ENCODE measurements at places on chromosomes 6 and 20.
A peak's percentile ranks its signal among the peaks of the same experiment; 100 is the strongest.

GRCh38 chr6:158387036-158387435, 74.8 kb downstream of the TULP4 start:
- DNase-seq = no peak

GRCh38 chr6:158064725-158065251, 83.1 kb downstream of the SYNJ2 start:
- DNase-seq = no peak

- DNase-seq = no peak
Observed at GRCh38 chr6:142845143-142845571, 99.8 kb downstream of the HIVEP2 start.

GRCh38 chr20:46210672-46211330, 92.7 kb downstream of the CD40 start:
- DNase-seq = peak; percentile 22

- no peak for DNase-seq
Observed at GRCh38 chr6:2531426-2532215, 219.1 kb downstream of the MYLK4 start.

DNA sequence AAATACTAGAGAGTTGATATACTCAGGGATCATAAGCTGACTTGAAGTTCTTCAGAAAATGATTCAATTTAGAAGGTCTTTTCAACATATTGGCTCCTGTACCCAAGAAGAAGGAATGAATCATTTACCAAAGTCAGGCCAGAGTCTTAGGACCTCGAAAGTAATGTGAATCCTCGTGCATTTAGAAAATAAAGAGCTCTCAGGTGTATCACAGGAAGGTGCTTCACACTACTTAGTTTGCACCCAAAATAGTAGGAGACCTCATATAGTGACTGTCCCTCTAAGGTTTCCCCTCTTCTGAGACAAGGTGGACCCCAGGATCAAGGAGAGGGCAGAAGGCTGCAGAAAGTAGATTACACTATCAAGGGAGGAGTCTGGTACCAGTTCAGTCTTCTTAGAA, 71.8 kb downstream of the F13A1 start:
- DNase-seq = no peak

- no peak for DNase-seq
Observed at GRCh38 chr20:11338496-11339306, 579.0 kb upstream of the BTBD3 start.

GRCh38 chr6:4059115-4059777, 19.7 kb downstream of the FAM217A start:
- no peak for DNase-seq

DNA sequence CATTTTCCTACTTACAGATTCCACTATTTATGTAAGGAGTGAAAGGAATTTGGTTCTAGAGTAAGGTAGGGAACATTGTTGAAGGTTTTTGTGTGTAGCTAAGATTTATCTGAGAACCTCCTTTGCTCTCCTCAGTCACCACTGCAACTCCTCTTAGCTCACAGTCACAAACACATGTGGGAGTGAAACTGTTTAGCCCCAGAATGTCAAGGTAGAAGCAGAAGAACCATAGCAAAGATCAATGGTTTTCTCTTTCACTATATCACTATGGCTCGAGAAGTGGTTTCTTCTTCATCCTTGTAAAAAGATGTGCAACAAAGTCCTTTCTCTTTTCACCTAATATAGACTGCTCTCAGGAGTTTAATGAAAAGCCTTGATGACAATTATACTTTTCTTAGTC, 6.5 kb upstream of the DEFB112 start:
- DNase-seq = no peak

GRCh38 chr20:568097-568652, 24.6 kb upstream of the CSNK2A1 start:
- no peak for DNase-seq

- DNase-seq = no peak
Observed at GRCh38 chr6:85887461-85887860, 244.8 kb upstream of the SYNCRIP start.

- no peak for DNase-seq
Observed at GRCh38 chr6:149960488-149960887, 3.3 kb upstream of the ULBP1 start.

DNA sequence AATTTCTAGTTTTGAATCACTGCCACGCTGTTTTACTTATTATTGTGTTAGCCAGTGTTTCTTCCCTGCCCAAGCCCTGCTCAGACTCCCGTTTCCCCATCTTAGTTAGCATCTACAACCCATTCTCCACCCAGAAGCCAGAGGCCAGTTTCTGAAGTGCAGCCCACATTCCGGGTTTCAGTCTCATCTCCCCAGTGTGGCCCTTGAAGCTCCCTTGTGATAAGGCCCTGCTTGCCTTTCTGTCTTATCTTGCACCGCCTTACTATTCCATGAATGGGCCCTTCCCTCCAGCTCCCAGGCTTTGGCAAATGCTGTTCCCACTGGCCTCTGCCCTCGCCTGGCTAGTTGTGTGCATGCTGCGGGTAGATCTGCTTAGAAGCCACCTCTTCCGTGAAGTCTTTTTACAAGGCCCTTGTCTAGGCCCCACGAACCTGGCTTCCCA, 41.1 kb downstream of the TOX2 start:
- no peak for DNase-seq

DNA sequence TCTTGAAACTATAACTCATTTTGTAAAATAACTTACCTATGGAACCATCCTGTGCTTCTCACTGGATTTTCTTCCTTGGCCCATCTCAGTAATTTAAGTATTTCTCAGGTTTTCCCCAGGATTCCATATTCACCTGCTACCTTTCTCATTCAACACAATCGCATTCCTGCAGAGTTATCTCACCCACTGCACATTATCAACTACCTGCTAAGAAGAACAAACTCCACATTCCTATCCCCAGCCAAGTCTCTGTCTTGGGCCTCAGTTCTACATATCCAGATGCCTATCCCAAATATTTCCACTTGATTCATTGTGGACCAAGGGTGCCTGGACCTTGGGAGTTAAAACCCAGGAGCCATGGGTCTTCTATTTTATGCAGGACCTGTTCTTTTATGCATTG, 60.2 kb upstream of the KCNQ5 start:
- DNase-seq = no peak

DNA sequence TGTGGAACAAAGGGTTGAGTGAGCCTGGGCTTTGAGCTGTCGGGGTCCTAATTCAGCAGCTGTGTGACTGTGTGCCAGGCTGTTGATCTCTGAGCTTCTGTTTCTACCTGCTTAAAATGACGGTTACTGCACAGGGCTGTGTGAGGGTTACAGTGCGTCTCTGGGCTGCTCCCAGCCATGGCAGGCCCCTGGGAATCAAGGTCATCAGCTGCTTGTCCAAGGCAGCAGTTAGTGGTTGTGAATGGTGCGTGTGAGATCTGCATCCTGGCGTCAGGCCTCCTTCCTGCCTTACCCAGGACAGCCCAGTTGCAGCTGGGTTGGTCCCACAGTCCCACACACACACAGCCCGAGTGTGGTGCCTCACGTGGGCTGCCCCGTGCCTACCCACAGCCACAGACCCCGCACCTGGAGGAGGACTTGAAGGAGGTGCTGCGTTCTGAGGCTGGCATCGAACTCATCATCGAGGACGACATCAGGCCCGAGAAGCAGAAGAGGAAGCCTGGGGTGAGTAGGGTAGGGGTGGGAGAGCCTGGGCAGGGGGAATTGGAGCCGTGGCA, 15.6 kb downstream of the GTSF1L start:
- no peak for DNase-seq

- no peak for DNase-seq
Observed at GRCh38 chr6:113125626-113126025, 731.5 kb upstream of the MARCKS start.

GRCh38 chr20:38968090-38968489, 5.9 kb downstream of the DHX35 start:
- no peak for DNase-seq

DNA sequence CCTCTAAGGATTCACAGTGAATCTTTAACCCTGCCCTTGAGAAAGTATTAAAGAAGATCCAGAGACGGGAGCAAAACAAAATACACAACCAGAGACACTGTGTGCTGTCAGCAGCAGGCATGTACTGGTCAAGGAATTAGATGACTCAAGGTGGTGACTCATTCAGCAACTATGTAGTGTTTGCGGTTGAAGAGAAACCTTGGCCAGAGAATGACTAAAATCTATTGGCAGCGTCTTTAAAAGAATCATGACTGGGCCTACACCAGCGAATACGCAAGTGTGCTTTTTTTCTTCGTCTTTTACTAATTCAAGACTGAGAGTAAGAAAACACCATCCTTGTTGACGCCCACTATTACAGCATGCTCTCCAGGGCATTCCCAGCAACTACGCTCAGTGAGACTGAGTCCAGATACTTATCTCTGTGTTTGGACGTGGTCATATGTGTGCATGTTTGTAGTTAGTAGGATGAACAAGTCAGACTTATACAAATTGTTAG, 72.4 kb upstream of the BACH2 start:
- peak; percentile 59 for DNase-seq

DNA sequence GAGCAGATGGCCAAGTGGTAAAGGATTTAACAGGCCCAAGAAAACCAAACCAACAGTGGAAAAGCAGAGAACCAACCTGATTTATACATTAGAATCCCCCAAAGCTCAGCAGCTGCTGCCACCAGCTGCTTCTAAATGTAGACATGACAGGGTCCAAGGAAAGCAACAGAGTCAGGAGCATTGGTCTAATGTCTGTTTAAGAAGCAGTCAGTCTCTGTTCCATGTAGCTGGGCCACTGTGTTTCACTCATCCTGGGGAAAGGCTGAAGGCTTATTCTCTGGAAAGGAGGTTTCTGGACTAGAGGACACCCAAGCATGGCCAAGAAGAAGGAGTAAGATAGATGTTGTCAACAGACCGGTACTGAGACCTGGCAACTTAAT, 75.4 kb downstream of the TMEM244 start:
- no peak for DNase-seq

DNA sequence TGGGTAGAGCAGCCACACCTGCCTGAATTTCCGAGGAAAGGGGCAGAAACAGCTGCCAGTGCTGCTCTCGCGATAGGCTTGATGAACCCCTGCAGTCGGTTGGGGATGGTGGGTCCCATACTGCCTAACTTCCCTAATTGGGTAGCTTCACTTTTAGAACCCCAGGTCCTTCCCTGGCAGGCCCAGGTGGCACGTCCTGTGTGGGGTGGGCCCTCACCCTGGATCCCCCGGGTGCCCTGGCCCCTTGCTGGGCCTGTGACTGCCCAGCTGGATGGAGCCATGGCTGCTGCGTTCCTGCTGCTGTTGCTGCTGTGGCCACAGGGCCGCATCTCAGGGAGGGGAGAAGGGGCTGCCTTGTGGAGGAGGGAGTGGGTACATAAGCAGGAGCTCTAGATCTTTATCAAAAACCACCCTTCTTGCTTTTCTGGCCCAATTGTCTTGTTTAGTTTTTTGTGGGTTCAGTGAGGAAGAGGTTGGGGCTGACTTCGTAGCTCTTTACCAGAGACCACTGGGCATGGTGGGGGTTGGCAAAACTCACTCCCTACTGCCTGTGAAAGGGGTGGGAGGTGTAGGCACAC, 19.2 kb downstream of the TREML4 start:
- no peak for DNase-seq

DNA sequence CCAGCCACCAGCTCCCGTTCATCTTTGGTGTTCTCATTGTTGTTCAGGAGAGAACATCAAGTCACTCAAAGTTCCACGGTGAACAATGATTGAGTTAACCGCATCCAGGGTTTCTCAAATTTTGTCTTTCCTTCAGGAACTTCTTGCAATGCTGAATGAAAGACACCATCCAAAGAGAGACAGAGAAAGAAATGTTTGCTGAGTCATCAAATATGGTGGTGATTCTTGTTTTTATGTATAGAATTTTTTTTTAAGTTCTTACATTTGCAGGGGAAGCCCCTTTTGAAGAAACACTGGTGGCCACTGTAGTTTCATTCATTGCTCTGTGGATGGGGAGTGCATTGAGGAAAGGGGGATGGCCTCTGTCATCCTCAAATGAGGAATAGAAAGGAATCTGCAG, 62.3 kb upstream of the ENPP5 start:
- DNase-seq = no peak

GRCh38 chr20:44422083-44422482, 53.6 kb upstream of the TTPAL start:
- no peak for DNase-seq

DNA sequence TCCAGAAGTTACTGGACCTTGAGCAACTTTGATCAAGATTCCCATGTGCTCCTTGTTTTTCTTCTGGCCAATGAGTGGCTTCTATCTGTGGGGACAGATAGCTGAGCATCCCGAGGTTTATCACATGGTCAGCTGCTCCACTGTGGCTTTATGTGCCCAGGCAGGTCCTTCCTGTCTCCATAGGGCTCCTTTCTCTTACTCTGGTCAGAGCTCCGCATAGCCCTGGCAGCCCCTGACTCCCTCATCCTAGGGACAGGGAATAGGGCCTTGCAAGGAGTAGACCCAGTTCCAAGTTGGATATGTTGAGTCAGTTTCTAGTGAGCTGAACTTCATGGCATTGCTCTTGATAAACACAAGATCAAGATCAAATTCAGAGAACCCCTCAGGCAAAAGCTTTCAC, 6.4 kb upstream of the MAS1L start:
- no peak for DNase-seq

DNA sequence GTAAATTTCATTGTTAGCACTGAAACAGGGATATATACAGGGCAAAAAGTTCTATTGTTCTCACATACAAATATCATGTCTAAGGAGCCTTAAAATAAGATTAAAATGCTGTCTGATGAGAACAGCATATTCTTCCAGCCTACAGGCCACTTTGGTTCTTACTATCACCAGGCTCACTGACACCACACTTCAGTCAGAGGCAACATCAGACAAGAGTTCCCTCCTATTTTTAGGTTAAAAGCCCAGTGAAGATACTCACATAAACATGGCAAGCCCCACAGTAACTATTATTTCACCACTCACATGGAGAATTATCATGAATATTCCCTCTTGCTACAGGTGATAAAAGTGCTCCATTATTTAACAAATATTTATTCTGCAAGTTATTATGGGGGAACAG, 175.8 kb downstream of the ISM1 start:
- no peak for DNase-seq

GRCh38 chr6:169244684-169245383, 8.8 kb downstream of the THBS2 start:
- DNase-seq = no peak

GRCh38 chr20:53494753-53495152, 98.9 kb downstream of the ZNF217 start:
- DNase-seq = no peak

DNA sequence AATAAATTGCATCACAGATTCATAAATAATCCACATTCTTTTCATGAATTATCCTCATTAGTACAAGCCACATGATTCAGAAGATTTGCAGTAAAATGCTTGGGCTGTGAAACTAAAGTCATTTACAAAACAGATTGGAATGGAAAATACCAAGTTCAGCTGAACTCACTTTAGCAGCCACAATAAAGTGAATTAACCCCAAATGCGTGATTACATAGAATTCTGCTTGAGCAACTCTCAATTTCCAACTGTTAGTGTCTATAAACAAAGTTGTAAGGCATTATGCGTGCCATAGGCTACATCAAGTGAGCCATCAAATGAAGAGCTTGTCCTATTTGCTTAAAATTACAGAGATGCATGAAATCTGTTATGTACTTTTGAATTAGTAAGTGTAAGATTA, 60.4 kb upstream of the GFRAL start:
- no peak for DNase-seq

GRCh38 chr6:128415387-128415786, 105.0 kb downstream of the PTPRK start:
- DNase-seq = no peak
